Fibroblast of skin of left biceps (primary cell): ENCODE measurements at places on chromosomes 7 and 10.

DNA sequence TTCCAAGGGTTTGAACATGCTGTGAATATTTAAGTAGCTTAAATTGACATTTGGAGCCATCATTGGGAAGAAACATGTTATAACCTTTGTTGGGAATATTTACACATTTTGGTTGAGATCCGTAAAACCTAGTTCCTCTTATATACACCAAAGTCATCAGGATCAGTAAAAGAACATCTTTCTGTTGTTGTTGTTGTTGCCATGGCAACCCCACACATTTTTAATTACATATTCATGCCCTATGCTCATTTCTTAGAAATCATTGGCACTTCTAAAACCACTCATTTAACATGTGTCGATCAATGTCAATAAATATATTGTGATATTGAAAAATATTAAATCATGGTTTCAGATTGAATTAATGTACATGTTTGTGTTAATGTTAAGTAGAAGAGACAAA lies 122.6 kb downstream of the POU6F2 start:
- no peak for DNase-seq

GRCh38 chr10:62681211-62681940 lies 123.1 kb upstream of the ADO start:
- DNase-seq = no peak

DNA sequence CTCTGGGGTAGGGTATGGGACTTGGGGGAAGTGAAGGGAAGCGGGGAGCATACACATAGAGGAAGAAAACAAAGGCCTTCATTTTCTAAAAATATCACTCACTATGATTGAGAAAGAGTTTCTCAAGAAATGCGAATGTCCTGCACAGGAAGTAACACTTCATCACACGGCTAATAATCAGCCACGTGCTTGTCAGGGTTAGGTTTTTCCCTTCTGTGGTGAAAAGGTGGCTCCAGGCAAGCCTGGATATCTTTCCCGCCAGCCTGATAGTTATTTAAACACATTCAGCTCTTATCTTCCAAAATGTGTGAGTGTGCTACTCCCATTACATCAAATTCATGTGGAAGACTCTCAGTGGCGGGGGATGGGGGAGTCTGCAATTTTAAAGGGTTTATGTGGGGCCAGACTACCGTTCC lies 166.4 kb upstream of the ADO start:
- no peak for DNase-seq

GRCh38 chr10:125742465-125742864 lies 23.0 kb downstream of the EDRF1 start:
- no peak for DNase-seq

DNA sequence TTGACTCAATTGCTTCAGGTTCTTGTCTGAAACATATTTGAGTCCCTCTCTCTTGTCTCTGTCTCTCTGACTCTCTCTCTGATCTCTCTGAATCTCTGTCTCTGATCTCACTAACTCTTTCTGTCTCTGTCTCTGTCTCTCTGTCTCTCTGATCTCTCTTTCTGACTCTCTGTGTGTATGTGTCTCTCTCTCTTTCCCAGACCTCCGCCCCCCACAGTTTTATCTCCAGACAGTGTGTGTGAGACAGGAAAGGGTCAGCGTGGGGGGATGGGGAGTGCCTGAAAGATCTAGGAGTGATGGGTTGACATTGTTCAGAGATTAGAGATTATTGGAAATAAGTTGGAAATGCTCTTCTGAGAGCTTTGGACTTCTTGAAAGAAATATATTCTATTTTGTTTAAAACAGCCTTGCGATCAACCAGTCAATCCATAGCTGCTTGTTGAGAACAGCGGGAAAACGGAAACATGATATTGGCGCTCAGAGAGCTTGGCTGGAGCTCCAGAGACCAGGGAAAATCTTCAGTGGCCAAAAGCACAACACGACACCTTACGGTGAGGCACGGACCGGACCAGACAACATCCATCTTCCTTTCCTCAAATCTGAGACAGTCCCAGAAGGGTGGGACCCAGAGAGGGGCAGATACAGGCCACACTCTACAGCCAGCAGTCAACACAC lies 35.5 kb downstream of the CALML3 start:
- DNase-seq = no peak

DNA sequence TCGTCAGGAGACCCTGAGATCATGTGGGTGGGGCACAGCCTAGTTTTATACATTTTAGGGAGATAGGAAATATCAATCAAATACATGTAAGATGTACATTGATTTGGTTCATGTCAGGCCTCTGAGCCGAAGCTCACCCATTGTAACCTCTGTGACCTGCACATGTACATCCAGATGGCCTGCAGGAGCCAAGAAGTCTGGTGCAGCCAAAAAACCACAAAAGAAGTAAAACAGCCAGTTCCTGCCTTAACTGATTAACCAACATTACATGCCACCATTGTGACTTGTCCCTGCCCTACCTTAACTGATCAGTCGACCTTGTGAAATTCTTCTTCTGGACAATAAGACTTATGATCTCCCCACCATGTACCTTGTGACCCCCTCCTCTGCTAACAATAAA lies 16.0 kb upstream of the LRRC61 start:
- DNase-seq = no peak

GRCh38 chr10:44261710-44262455 lies 123.0 kb downstream of the CXCL12 start:
- DNase-seq = no peak

DNA sequence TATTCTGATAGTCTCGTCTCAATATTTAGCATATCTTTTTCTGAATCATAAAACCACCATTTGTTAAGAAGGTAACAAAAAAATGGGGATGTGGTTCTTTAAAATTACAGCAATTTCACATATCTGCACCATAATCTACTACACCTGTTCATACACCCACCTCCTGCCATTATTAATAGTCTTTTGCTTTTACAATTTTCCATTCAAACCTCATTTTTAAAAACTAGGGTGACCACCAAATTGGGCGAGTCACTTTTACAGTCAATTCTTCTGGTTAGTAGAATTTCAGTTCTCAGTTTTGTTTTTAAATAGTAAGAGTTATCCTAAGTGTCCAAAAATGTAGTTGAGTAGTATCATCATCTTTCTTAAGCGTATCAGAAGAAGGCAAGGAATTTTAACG lies 48.4 kb upstream of the GSAP start:
- DNase-seq = no peak

DNA sequence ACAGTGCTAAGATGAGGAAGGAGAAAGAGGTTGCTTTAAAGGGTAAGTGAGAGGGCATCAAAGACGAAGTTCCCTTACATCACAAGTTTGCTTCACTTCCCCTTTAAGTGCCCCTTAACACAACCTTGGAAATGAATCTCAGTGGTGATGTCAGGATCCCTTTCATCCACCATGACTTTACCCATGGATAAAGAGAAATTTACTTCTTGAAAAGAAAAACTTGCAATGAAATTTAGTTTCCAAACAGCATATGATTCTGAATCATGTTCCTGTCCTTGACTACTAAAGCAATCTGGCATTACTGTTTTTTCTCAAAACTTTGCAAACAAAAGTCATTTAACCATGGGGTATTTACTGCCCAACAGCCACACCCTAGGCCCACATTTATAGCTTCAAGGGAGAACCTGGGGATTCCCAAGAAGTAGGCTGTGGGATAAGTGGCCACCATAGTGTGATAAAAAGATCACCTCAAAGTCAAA lies 135.9 kb downstream of the ITGB8 start:
- DNase-seq = no peak

- DNase-seq = no peak
These were observed 380.1 kb downstream of the HPSE2 start for GRCh38 chr10:98855403-98856189.

DNA sequence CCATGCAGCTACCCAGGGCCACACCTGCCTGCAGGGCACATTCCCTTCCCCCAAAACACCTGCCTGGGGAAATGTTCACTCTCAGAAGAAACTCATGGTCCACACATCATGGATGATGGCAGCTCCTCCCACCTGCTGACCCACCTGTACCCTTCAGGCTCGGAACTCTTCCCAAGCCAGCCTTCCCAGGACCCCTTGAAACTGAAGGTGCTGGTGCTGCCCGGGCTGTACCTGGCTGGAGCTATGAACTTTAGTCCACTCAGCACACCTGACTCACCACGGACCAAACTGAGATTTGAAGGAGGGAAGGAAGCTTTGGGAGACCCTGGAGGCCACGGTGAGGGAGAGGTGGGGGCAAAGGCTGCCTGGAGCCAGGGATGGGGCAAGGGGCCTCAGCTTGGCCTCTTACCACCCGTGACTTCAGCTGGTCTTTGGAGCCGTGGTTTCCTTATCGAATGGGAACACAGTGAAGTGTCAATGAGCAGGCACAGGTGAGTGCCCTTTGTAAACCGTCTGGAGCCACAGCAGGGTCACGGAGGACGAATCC lies 30.1 kb upstream of the INPP5A start:
- DNase-seq = no peak

DNA sequence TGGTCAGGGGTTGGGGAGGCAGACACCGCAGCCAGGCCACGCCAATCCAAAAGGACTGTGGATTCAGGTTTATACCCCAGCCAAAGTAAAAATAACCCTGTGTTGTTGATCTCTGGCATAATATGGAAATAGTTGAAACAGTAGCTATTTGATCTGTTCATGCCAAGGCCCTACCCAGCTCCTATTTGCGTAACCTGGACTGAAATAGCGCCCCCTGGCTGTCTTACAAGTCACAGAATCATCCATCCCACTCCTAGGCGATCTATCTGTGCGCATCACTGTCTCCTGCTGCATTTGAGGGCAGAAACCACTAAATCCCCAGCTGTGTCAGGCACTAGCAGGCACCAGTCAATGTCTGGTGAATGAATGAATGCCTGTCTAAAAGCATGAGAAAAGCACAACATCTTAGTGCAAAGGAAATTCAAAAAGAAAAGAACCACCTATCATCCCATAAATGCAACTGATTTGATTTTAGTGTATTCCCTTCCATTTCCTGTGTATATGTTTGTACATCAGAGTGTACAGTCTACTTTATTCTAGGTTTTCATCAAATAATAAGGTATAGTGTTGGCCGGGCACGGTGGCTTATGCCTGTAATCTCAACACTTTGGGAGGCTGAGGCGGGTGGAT lies 160.0 kb downstream of the SLIT1 start:
- no peak for DNase-seq

GRCh38 chr7:143978585-143978984 lies 21.5 kb upstream of the OR6B1 start:
- DNase-seq = no peak

GRCh38 chr10:104113376-104113956 lies 8.5 kb upstream of the SFR1 start:
- no peak for DNase-seq
